ENCODE measurements at places on chromosomes 13 and 19. TPM values are rescaled to one million over a fixed set of nuclear protein-coding genes. Genes with fewer than 3 reads are reported as not detected.

Gene ACTL9
- total RNA-seq, result not detected

Gene SLC1A6
- not detected for total RNA-seq

Gene CYP4F12
- total RNA-seq, result not detected

Gene BICRA
- 17.0 TPM for total RNA-seq

Gene BLVRB
- total RNA-seq, result 51.0 TPM

Gene FGF21
- not detected for total RNA-seq

Gene KHSRP
- 253 TPM for total RNA-seq

Gene PEAK3
- 0.09 TPM for total RNA-seq

Gene ZNF254
- 13.3 TPM for total RNA-seq

Gene CLIP3
- 1.0 TPM for total RNA-seq

Gene MUC16
- total RNA-seq, result 0.05 TPM

Gene SBK3
- not detected for total RNA-seq

Gene FUT1
- 0.32 TPM for total RNA-seq

Gene SPRED3
- 1.7 TPM for total RNA-seq
